GM23338 (cell line): ENCODE measurements at places on chromosomes 12 and 14.
A peak's percentile ranks its signal among the peaks of the same experiment; 100 is the strongest.

DNA sequence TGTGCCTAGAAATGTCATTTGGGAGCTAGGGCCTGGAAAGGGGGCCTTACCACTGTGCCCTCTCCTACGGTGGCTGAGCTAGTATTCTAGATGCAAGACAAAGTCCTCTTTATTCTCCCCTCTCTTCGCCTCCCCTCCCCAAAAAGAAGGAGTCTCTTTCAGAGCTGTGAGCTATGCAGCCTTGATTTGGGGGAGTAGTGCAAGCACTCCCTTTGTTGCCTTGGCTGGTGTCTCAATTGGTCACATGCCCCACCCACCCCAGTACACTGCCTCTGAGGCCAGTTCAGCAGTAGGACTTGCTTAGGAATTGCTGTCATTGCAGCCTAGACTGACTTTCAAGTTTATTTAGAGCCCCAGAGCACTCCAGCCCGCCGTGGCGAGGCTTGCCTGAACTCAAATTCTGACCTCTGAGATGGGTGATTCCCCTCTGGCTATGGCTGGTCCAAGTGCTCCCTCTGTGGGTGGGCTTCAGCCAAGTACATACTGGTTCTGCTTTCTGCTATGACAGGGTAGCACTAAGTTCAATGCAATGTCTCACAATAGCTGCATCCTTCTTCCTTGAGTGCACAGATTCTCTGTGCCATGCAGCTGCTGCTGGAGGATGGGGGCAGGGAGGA lies 37.0 kb upstream of the FBXO33 start:
- peak; percentile 73 for DNase-seq

DNA sequence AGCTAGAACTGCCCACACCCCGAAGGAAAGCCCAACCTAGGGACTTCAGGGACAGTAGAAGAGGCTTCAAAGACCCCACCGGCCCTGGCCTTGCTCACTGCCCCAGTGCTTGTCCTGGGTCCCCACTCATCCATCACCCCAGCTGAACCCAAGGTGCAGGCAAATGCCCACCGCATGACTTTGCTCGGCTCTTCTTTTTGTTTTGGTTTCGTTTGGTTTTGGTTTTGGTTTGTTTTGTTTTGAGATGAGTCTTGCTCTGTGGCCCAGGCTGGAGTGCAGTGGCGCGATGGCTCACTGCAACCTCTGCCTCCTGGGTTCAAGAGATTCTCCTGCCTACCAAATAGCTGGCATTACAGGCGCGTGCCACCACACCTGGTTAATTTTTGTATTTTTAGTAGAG lies 9.0 kb downstream of the CCDC85C start:
- DNase-seq = no peak

DNA sequence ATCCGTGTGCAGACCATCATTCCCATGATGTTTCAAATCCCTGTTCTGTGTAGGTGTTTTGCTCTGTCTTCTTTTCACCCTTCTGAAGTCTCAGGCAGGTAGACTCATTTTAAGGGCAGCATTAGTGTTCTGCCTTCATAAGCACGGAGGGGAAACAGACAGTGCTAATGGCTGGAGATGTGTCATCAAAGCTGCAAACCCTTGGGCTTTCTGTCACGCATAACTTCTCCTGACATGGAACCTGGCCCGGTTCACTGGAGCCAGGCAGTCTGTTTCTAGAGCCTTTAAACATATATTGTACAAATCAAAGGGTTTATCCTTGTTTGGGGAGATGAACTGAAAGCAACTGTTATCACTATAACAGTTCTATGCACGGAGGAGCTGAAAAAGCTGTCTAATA lies 141.4 kb downstream of the TMEM132D start:
- no peak for DNase-seq

DNA sequence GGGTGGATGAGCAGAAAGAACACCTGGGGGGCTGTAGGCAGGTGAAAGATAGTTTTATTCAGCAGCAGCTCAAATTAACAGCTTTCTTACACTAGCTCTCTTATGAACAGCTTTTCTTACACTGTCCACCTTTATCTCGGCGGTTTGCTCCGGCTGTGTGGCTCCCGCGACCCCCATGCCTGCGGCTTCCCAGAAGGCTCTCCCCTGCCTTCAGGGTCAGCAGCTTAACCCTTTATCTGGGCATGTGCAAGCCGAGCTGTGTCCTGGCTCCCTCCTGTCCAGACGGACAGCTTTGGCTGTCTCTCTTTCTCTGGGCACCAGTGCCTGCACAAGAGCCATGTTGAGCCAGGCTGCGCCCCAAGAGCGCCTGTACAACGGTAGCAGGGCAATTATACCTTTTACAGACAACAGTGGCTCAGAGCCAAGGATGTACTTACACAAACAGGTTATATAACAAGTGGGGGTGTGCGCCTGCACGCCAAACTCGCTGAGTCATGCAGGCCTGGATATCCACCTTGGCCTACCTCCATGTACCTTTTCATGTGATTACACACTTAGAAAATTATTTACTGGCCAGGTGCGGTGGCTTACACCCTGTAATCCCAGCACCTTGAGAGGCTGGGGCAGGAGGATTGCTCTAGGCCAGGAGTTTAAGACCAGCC lies 28.5 kb upstream of the KLHL42 start:
- DNase-seq = no peak

DNA sequence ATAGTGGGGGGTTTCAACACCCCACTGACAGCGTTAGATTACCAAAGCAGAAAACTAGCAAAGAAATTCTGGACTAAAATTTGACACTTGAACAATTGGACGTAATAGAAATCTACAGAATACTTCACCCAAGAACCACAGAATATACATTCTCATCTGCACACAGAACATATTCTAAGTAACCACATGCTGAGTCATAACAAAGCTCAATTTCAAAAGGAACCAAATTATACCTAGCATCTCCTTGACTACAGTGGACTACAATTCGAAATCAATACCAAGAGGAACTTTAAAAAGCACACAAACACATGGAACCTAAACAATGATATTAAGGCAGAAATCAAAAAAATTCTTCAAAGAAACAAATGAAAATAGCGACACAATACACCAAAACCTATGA lies 871.6 kb upstream of the MDGA2 start:
- no peak for DNase-seq

DNA sequence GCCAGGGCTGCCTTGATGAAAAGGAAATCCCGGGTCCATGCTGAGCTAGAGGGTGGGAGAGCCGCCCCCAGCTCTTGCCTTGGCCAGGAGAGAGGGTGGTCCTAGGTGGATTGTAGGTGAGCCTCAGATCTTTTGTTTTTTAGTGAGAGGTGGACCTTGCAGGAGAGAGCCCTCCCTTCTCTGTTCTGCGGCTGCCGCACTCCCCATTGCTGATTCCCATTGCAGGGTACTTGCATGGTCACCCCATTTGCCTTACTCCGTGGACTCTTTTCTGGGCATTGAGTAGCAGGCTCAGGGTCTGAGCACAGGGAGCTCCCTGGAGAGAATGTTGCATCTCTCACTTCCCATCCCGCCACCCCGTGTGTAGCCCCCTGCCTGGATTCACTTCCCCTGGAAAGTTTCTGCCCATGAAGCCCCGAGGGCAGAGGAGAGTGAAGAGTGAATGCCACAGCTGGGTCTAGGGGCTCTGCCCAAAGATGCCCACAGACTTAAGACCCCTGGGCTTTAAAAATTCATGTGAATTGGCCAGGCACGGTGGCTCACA lies 10.2 kb downstream of the VASH1 start:
- DNase-seq = no peak

DNA sequence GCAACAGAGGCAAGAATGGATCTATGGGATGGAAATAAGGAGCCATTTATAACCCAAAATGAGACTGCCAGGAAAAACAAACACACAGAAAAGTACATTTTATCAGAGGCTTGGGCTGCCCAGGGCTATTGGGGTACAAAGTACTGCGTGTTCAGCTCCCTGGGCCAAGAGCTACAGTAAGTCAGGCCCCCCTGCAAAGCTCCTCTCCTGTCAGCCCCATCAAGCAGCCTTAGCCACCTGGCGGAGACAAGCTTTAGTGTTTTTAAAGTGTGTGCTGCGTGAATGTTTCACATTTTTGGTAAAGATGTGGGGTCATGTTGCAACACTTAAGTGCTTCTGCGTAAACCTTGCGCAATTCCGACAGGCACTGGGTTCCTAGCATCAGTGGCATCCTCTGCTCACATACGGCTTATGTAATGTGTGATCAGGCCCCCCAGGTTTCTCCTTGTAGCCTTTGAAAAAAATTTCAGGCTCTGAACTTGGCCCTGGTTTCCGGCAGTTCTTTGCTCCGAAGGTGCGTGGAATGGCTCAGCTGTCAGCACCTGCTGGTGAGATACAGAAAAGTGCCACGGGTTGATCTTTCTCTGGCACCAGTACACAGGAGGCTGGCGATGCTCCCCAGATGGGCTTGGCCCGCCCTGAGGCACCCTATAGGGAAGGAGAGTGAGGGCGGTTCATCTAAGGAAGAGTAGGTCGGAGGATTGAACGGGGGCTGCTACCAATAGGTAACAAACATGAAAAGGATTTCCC lies 198.7 kb upstream of the EEA1 start:
- DNase-seq = peak; percentile 69

DNA sequence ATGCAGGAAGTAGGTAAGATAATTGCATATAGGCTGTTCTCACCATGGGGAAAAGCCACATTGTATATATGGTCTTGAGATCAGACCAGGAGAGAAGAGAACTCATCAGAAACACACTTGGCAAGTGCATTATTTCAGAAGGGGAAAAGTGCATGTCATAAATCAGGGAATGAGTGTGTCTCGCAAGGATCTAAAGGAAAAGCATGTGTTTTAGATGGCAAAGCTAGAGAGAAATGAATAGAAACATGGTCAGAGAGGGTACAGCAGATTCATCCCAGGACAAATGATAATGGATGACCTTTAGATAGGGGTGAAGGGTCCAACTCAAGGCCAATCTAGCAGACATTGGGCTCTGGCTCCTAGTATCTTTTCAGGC lies 230.2 kb upstream of the NAV3 start:
- DNase-seq = no peak

- DNase-seq = no peak
These were observed 599.8 kb upstream of the TMEM132C start for GRCh38 chr12:127667131-127667685.

GRCh38 chr12:63206494-63206893 lies 55.5 kb upstream of the AVPR1A start:
- no peak for DNase-seq

GRCh38 chr12:109998241-109998903 lies 858 bp upstream of the ANKRD13A start:
- DNase-seq = no peak

- peak; percentile 62 for DNase-seq
These were observed 57.2 kb downstream of the RIC8B start for GRCh38 chr12:106831699-106832098.

- no peak for DNase-seq
These were observed 33.8 kb downstream of the CCDC38 start for GRCh38 chr12:95908573-95908972.

DNA sequence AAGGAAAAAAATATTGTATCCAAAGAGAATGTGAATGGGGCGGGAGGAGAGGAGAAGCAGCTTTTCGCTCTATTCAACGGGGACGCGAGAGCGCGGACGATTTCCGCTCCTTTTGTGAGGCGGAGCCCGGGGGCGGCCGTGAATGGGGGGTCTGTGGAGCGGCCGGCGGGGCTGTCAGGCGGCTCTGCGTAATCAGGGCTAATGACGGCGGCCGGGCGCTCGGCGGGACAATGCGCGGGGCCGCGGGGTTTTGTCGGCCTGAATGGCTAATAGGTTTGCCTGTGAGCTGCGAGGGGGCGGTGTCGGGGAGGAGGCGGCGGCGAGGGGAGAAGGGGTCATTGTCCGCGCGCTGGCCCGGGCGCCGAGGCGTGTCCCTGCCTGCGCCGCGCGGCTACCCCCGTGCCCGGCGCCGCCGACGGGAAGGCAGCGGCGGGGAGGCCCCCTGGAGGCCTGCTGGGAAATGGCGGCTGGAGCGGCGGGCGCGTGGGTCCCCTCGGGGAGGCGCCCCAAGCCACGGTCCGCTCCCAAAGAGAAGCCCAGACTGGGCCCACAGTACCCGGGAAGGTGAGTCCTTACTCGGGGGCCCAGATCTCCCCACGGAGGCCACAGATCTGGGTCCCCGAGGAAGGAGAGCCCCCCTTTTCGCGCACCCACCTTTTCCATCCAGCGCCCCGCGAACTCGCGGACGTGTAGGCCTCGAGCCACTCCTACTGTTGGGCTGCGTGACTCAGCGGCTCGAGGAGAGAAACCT lies 6.0 kb downstream of the SIX6 start:
- peak; percentile 75 for DNase-seq

DNA sequence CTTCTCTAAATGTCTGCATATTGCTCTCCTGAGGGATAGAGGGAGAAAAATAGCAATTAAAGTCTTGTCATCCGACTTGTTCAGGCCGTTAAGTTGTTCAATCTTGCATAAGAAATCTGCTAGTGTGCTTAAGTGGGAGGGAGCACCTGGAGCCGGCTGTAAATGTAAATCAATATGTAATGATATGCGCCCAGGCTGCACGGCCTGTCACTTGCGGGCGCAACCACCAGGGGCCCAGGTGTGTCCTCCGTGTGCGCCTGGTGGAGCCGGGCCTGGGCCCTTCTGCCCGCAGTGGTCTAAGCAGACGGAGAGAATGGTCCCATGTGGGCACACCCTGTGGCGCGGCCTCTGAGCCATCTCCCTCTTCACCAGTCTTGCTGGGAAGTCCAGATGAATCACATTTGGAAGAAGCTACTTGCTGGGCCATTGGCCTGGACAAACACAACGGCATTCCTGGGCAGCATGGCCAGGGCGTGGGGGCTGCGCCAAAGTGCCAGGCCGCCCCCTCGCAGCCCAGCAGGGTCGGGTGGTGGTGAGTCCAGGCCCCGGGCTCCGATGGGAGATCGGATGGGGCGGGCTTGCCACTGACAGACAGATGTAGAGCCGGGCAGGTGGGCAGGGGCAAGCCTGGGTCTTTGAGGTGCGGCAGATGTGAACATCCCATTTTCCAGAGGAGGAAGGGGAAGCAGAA lies 193.3 kb upstream of the C14orf180 start:
- DNase-seq = no peak

DNA sequence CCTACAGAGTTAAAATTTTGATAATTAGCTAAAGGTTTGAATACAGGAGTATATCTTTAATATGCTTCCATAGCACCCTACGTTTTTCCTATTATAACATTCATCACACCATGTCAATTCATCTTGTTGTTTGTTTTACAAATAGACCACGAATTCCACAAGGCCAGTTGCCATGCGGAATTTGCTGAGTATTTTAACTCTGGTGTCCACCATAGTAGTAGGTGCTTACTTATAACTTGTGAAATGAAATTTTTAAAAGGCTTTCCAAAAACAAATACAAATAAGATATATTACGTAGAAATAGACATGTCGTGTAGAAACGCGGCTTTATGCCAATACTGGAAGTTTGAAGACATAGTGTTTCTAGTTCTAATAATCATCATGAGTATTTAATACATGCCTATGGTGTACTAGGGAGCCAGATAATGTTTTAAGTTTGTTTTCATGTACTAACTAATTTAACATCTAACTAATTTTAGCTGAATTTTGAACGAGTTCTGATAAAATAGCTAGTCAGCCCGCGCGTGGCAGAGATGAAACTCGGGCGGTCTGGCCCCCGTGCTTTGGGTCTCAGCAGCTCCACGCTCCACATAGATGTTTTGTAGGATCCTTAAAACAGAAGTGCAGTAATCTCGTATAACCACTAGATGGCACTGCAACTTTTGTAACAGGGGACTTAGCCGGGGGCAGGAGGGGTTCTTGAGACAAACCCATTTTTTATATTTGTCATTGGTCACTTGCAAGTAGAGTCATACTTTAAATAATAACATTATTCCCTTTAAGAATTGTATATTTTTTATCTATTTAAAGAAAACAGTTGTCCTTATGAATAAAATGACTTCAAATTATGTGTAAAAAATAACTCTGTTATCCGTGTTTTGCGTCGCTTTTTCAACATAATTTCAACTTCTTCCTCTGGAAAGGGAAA lies 10.2 kb downstream of the CD69 start:
- DNase-seq = peak; percentile 89
